GM19239 (cell line): ENCODE measurements at places on chromosomes 3 and 15.
A peak's percentile ranks its signal among the peaks of the same experiment; 100 is the strongest.

- DNase-seq: peak; percentile 52
These were observed 193.9 kb downstream of the ZNF621 start for GRCh38 chr3:40718681-40719080.

GRCh38 chr3:59367150-59367549, 317.3 kb upstream of the CFAP20DC start:
- no peak for DNase-seq

- DNase-seq: no peak
These were observed 3.0 kb upstream of the CYP11A1 start for GRCh38 chr15:74370471-74370870.

DNA sequence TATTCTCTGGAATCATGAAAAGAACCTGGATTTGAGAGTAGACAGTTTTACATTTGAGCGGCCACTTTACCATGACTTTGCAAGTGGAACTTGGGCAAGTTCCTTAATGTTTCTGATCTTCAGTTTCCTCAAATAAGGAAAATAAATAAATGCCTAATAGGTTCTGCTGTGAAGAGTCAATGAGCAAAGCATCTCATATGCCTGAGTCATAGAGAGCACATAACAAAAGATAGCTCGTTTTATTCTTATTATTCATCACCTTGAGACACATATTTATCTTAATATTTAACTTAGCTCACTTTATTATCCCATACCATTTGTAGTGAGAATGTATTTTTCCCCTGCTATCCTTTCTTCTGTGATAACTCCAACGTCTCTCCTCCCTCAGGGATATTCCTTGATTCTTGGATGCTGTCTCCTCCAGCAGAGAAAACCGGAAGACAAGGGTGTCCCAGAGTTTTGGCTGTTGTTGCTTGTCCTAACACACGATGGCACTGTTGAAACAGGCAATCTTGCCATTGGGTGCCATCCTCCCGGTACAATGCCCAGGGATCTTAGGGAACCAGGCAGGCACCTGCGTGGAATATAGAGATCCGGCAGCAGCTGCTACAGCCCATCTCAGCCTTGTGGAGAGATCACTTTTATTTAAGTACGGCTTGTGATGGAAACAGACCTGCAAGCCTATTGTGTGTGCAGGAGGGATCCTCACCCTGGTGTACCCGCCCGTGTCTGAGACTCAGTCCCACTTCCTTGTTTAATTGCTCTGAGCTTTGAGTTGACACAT, 33.3 kb upstream of the VPS33B start:
- DNase-seq: peak; percentile 43

GRCh38 chr3:63918321-63918720, 6.1 kb upstream of the SCAANT1 start:
- DNase-seq: no peak

DNA sequence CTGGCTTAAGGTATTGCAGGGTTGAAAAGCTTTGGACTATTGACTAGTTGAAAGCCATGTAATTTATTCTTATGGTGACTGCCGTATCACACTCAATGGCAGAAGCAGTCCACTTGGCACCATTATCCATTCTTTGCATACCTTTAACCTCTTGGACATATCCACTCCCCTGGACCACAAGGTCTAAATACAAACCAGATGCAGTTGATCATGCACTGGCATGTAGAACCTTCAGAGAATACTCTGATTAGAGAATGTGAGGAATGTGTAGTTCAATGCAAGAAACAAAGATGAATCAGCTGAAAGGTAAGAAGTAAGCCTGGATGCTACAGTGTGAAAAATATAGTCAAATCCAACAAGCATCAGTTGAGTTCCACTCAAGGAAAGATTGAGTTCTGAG, 93.1 kb downstream of the FRMD5 start:
- DNase-seq: no peak

DNA sequence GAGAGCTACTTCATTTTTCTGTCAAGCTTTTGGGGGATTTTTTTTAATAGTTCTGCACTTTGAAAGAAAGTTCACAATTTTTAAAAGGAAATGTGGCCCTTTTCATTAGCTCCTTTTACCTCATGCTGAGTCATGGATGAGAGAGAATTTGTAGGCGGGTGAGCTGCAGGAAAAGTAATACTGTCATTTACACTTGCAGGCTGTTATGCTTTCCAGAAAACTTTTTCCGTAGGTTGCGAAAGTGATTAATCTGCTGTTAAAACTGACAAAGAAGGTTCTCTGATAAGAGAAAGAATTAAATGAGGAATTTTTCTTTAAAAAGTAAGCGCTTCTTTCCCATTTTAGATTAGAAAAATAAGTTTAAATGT, 430.2 kb downstream of the LPP start:
- DNase-seq: no peak

DNA sequence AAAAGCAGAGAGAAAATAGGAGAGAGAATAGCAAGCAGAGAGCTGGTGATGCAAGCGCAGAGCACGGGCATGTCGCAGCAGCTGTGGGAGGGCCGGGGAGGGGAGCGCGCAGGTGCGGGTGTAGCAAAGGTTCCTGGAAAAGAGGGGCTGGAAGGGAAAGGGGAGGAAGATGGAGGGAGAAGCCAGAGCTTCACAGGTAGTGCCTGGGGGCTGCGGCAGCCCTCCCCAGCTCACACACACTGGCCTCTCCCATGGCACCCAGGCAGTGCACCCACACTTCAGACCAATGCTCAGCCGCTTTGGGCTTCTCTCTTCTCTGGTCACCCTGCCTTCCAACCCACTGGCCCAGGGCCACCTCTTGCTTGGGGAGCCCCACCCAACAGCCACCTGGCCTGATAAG, 72.1 kb downstream of the ADAMTS7 start:
- DNase-seq: no peak

GRCh38 chr3:124758851-124759635, 28.8 kb downstream of the UMPS start:
- no peak for DNase-seq

DNA sequence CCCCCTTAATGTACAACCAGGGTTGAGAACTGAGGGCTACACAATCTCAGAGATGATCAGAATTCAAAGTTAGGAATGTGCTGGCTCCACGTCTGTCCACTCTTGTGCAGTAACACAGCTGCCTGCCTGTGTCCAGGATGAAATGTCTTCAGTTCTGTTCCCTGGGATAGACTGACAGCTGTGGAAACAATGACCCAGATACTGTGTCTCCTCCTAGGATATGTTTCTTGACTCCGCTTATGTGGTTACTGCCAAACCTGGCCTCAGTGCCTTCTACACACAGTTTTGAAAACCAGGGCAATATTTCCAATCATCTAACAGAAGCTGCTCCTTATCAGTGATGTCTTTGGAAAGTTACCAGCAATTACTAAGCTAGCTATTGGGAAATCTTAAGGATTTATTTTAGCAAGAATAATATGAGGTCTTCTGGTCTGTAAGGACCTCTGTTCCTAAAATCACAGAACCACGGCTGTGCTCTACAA, 67.6 kb downstream of the NOX5 start:
- no peak for DNase-seq

GRCh38 chr15:79700951-79701480, 195.8 kb downstream of the MTHFS start:
- DNase-seq: no peak

- no peak for DNase-seq
These were observed 322.8 kb downstream of the RAP2B start for GRCh38 chr3:153484842-153485241.

DNA sequence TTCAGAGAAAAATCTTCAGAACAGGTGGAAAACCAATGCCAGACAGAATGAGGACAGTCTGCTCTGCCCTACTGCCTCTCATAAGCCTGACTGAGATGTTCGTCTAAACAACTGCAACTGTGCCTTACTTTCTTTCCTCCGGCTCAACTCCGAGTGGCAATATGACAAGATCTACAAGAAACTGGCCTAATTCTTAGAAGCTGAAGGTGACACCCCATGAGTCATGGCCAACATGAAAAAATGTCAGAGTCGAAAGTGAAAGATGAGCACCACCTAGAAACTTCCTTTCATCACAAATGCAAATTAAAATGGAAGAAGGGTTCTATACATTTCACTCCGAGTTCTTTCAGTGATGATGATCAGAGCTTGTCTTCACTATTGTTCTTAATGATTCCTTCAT, 12.9 kb downstream of the PCYT1A start:
- peak; percentile 64 for DNase-seq

DNA sequence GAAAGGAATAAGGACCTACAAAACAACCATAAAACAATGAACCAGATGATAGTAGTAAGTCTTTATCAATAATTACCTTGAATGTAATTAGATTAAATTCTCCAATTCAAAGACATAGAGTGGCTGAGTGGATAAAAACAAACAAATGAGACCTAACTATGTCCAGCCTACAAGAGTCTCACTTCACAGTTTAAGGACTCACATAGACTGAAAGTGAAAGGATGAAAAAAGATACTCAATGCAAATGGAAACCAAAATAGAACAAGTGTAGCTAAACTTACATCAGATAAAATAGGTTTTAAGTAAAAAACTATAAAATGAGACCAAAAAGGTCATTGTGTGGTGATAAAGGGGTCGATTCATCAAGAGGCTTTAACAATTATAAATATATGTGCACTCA, 21.9 kb upstream of the NR1I2 start:
- no peak for DNase-seq

DNA sequence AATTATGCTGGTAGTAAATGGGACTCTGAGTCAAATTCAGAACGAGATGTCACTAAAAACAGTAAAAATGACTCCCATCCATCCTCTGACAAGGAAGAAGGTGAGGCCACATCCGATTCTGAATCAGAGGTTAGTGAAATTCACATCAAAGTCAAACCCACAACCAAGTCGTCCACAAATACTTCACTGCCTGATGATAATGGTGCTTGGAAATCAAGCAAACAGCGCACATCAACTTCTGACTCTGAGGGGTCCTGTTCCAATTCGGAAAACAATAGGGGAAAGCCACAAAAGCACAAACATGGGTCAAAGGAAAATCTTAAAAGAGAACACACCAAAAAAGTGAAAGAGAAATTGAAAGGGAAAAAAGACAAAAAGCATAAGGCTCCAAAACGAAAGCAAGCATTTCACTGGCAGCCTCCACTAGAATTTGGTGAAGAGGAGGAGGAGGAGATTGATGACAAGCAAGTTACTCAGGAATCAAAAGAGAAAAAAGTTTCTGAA, 15.1 kb upstream of the ZBTB47 start:
- DNase-seq: peak; percentile 7

DNA sequence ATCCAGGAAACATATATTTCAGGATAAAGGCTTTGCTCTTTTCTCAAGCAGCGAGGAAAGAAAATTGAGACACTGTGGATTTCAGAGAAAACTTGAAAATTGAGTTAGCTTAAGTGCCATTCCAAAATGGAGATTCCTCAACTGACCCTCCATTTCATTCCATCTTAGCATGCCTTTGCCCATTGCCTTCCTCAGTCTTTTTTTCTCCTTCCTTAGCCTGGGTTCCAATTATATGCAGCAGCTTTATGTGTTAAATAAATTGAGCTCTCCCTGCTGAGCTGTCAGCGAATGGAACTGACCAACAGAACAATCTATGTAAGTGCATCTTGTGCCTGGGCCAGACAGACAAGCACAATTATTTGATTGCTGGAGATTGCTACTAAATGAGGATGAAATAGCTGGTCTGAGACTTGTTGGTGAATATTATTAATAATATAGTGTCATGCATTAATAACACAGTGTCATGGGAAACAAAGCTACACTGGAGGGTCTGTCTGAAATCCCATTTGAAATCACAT, 6.9 kb upstream of the DNAJC19 start:
- DNase-seq: no peak
